ENCODE measurements at places on chromosomes 4 and X. TPM values are rescaled to one million over a fixed set of nuclear protein-coding genes. Genes with fewer than 3 reads are reported as not detected.

GRCh38 chr4:54484383-54484782 is 173.4 kb upstream of the KIT start:
- no peak for ATAC-seq

- peak; percentile 58 for ATAC-seq
Measured at GRCh38 chrX:136028383-136028984, 43.2 kb downstream of the SLC9A6 start.

Gene TLR8
- total RNA-seq = 6.7 TPM

DNA sequence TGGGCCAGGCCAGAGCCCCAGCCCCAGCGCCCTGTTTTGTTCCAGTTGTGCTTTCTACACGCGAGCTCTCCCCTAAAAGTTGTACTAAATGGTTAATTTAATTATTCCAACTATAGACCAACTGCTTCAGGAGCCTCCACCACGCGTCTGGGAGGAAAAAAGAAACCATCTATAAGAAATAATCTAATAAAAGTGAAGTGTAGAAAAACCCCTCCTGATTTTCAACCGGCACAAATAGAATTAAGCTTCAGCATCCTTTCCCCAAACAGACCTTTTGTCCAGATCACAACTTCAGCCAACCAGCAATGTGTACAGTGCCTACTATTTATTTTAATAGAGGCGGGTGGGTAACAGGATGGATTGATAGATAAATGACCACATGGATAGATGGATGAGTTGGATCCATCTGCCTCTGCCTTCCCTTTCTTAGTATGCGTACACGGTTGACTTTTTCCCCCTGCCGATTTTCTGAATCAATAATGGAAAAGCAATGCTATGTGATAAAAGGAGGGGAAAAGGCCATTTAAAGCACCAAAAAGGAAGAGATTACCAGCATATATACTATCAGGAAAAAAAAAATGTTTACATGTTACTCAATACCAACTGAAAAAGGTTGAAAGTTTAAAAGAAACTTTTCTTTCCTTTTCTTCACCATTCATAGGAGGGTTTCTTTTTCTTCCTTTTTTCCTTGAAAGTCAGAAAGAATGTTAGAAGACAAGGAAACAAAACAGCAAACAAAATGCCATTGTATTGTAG is 3.7 kb upstream of the PHOX2B start:
- ATAC-seq = no peak

DNA sequence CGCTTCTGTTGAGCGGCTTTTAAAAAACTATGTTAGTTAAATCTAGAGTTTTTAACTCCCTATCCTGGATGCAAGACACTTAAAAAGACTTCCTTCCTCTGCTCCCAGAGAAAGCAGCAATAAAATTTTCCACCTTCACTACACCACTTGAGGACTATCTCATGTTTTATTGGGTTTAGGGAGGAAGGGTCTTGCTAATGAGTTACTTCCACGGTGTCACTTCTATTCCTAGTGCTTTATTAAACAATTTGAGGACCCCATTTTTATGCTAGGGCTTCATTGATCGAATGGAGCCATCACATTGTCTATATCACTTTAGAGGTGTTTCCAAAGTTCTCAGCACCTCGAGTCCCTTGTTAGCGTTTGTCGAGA is 3.7 kb upstream of the STIM2 start:
- no peak for ATAC-seq

Gene EDA
- 11.7 TPM for total RNA-seq

GRCh38 chr4:5198656-5199541 is 147.6 kb downstream of the STK32B start:
- ATAC-seq = no peak

DNA sequence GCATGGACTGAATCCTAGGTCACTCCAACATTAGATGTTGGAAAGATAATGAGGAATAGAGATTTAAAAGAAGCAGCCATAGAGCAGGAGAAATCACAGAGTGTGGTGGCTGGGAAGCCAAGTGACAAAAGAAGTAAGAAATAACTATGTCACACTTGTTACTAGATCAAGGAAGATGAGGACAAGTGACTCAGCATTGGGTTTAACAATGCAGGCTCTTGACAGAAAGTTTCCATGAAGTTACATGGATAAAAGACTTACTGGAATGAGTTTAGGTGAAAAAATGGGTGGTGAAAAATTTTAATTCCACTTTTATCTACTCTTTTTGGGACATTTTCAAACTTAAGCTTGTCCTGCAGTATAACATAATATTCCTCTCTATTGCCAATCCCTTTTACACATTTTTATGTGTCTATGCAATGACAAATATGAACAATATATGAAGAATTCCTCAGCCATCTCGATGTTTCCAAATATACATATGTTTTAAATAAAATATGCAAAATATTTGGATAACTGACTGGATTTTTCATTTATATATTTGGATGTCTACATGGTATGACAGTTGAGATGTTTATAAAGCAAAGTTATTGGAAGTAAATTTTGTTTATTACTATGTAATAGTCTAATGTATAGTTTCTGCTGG is 462.6 kb downstream of the IL15 start:
- ATAC-seq = no peak

- ATAC-seq = no peak
Measured at GRCh38 chr4:109004418-109004817, 241.6 kb upstream of the ETNPPL start.

DNA sequence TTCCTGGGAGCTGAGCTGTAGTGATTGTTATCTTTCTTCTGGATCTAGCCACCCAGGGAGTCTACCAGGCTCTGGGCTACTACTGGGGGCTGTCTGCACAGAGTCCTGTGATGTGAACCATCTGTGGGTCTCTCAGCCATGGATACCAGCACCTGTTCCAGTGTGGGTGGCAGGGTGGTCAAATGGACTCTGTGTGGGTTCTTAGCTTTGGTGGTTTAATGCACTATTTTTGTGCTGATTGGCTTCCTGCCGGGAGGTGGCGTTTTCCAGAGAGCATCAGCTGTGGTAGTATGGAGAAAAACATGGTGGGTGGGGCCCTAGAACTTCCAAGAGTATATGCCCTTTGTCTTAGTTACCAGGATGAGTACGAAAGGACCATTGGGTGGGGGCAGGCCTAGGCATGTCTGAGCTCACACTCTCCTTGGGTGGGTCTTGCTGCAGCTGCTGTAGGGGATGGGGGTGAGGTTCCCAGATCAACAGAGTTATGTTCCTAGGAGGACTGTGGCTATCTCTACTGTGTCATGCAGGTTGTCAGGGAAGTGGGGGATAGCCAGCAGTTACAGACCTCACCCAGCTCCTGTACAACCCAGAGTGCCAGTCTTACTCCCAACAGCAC is 264.8 kb upstream of the LDB2 start:
- no peak for ATAC-seq

- ATAC-seq = no peak
Measured at GRCh38 chr4:8740666-8741395, 130.8 kb downstream of the HMX1 start.
